ENCODE measurements at places on chromosomes 1 and 21.

GRCh38 chr1:20325844-20326420 lies 35.3 kb downstream of the VWA5B1 start:
- no peak for DNase-seq

- DNase-seq, result no peak
These were observed 91.7 kb upstream of the NFIA start for GRCh38 chr1:60990714-60991090.

GRCh38 chr1:64846573-64847430 lies 101.9 kb downstream of the RAVER2 start:
- no peak for DNase-seq

- no peak for DNase-seq
These were observed 111.5 kb upstream of the MAGI3 start for GRCh38 chr1:113278777-113279176.

- DNase-seq, result no peak
These were observed 31.3 kb upstream of the LRIG2 start for GRCh38 chr1:113041569-113042284.

DNA sequence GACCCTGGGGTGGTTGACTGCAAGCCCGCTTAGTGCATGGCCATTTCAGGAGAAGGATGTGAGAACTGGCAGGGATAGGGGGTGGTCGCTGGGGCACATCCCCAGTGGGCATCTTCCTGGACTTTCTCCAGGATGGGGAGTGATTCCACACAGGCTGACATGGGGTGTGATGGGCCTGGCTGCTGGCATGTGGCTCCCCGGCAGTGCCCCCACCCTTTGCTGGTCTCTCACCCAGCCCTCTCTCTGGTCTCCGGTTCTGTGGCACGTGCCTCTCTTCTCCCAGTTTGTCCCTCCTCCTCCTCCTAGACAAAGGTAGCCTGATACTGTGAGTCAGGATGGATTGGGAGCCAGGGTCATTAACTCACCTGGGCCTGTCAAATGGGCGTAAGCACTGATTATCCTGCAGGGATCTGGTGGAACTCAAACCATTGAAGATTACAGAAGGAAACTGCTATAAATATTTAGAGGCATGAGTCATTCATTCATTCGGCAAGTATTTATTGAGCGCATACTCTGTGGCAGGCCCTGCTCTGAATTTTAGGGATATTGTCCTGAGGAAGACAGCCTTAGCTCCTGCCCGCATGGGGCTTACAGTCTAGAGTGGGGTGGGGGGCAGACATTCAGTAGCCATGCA lies 23.6 kb upstream of the EPS8L3 start:
- no peak for DNase-seq

GRCh38 chr1:175174309-175175102 lies 18.1 kb downstream of the KIAA0040 start:
- no peak for DNase-seq

DNA sequence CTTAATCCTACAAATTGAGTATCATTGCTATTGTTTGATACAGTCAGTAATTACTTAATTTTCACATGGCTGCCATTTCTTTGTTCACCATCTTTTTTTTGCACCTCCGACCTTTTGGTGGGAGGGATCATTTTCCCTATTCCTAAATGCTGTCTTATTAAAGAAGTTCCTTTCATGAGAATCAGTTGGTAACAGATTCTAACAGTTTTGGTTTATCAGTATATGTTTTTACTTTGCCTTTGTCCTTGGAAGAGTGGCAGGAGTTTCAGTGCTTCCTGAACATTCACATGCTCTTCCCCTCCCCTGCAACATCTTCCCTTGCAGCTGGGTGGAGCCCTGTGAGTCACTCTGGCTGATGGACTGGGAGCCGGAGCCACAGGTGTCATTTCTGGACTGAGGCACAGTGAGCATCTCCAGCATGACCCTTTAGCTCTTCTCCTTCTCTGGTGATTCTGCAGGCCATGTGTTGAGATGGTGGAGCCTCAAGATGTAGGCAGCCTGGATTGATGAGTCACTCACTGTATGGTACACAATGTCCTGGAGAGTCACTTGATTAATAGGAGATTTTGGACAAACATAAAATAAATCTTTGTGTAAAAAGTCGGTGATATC lies 217.7 kb downstream of the URB2 start:
- DNase-seq, result no peak

- no peak for DNase-seq
These were observed 343.2 kb downstream of the OLFM3 start for GRCh38 chr1:101653482-101653946.

- no peak for DNase-seq
These were observed 75.8 kb downstream of the ALPL start for GRCh38 chr1:21585037-21585436.

- DNase-seq, result no peak
These were observed 13.3 kb downstream of the F3 start for GRCh38 chr1:94528299-94528698.

GRCh38 chr21:23093259-23093658 lies 2095.1 kb downstream of the NCAM2 start:
- no peak for DNase-seq

DNA sequence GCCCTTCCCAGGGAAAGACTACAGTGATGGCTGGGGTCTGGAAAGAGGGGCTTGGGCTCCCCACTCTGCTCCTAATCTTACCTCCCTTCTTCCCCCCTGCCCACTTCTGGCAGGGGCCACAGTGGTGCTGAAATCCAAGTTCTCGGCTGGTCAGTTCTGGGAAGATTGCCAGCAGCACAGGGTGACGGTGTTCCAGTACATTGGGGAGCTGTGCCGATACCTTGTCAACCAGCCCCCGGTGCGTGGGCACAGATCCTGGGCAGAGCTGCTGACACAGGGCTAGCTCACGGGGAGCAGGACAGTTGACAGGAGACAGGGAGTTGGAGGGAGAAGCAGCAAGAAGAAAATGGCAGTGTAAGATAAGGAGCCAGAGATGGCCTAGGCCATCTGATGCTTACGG lies 2.4 kb downstream of the SLC27A3 start:
- no peak for DNase-seq

- DNase-seq, result no peak
These were observed 64.1 kb upstream of the TBX15 start for GRCh38 chr1:119052267-119052666.

GRCh38 chr1:44812822-44813543 lies 4.7 kb downstream of the BTBD19 start:
- DNase-seq, result no peak

GRCh38 chr1:207058252-207058651 lies 5.2 kb downstream of the PFKFB2 start:
- no peak for DNase-seq

DNA sequence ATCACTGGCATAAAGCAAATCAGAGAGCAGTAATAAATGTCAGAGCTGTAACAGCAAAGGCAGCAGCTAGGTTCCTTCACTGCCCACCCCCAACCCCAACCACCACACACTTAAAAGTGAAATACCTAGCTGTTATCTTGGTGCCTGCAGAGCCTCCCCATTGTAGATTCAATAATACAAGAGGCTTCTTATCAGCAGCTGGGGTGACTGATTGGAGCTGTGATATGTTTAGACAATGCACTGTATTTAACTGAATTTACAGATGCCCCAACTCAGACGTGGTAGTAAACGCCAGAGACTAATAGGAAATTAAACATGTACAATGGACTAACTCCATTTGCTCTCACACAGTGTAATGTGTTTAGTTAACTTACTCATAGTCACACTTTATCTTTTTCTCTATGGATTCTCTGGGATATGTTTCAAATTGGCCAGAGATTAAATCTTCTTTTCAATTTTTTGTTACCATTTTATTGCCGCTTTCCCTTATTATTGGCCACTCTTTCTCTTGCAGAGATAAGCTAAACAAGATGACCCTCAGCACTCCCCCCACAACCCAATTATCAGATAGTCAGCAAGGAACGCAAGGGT lies 117.1 kb downstream of the ESRRG start:
- DNase-seq, result no peak

GRCh38 chr1:27504588-27505419 lies 14.8 kb upstream of the WASF2 start:
- DNase-seq, result no peak
